ENCODE measurements at places on chromosomes 4 and X. TPM values are rescaled to one million over a fixed set of nuclear protein-coding genes. Genes with fewer than 3 reads are reported as not detected.

PLP2 gene
- polyA plus RNA-seq = 79.6 TPM

CXorf49B gene
- not detected for polyA plus RNA-seq

ZCCHC4 gene
- 11.4 TPM for polyA plus RNA-seq

CYSLTR1 gene
- not detected for polyA plus RNA-seq

USP17L25 gene
- polyA plus RNA-seq = not detected

PNMA6A gene
- 0.15 TPM for polyA plus RNA-seq

IL13RA2 gene
- 0.50 TPM for polyA plus RNA-seq

SLC6A14 gene
- polyA plus RNA-seq = not detected

ZNF711 gene
- polyA plus RNA-seq = 9.3 TPM

NXF2B gene
- not detected for polyA plus RNA-seq

PDS5A gene
- 49.5 TPM for polyA plus RNA-seq

CXorf38 gene
- polyA plus RNA-seq = 10.1 TPM

PPP1R3F gene
- 2.4 TPM for polyA plus RNA-seq

RNF212 gene
- 0.52 TPM for polyA plus RNA-seq

FAM200B gene
- polyA plus RNA-seq = 47.3 TPM

MAGEA2 gene
- polyA plus RNA-seq = not detected

EPHA5 gene
- polyA plus RNA-seq = 0.02 TPM

PSAPL1 gene
- not detected for polyA plus RNA-seq

AR gene
- polyA plus RNA-seq = 11.6 TPM

POU3F4 gene
- polyA plus RNA-seq = not detected

SLC16A2 gene
- polyA plus RNA-seq = 38.5 TPM

SMARCA1 gene
- 76.9 TPM for polyA plus RNA-seq

ANXA3 gene
- 13.9 TPM for polyA plus RNA-seq

ZCCHC12 gene
- 0.11 TPM for polyA plus RNA-seq

RBPJ gene
- polyA plus RNA-seq = 169 TPM

PCDH18 gene
- polyA plus RNA-seq = 204 TPM

TRPC5OS gene
- polyA plus RNA-seq = not detected

TCP11X2 gene
- polyA plus RNA-seq = not detected

NUDT10 gene
- polyA plus RNA-seq = 2.5 TPM

C1QTNF7 gene
- polyA plus RNA-seq = 2.7 TPM

MEPE gene
- not detected for polyA plus RNA-seq

GPM6B gene
- 0.67 TPM for polyA plus RNA-seq

FREM3 gene
- not detected for polyA plus RNA-seq

CCKAR gene
- polyA plus RNA-seq = 0.27 TPM

NAT8L gene
- polyA plus RNA-seq = not detected

HCCS gene
- 26.7 TPM for polyA plus RNA-seq

UPF3B gene
- polyA plus RNA-seq = 7.5 TPM
